ENCODE measurements at places on chromosomes 5 and 9. TPM values are rescaled to one million over a fixed set of nuclear protein-coding genes. Genes with fewer than 3 reads are reported as not detected.

Gene TUSC1
- total RNA-seq, result 20.5 TPM

Gene PCDHA8
- total RNA-seq, result not detected

Gene ADGRD2
- total RNA-seq, result not detected

GRCh38 chr5:143229896-143230675, 173.4 kb downstream of the NR3C1 start:
- peak; percentile 50 for DNase-seq

DNA sequence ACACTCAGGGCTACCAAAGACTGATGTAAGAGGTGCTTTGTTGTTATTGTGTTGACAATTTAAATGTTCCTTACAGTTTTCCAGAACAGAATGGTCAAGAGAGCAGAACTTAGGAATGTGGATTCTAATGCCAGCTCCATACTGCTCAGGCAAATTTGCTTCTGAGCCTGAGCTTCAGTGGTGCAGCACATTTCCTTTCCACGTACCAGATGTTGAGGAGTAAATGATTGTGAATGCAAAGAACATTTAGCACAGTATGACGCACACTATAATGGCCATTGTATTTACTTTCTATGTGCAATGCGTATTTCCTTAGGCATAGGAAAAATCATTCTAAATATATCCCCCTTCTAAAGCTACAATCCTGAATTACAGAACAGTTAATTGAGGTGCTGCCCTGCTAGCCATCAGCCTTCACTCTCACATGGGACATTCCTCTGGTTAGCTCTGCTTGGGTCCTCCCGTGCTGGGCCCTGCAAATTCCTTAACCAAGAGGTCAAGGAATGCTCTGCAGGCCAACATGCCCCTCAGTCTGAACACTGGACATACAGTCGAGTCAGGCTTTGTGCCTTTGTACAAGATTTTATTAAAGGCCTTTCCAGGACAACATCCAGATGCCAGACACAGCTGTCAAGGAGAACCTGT, 21.1 kb upstream of the TMEM174 start:
- DNase-seq, result no peak

DNA sequence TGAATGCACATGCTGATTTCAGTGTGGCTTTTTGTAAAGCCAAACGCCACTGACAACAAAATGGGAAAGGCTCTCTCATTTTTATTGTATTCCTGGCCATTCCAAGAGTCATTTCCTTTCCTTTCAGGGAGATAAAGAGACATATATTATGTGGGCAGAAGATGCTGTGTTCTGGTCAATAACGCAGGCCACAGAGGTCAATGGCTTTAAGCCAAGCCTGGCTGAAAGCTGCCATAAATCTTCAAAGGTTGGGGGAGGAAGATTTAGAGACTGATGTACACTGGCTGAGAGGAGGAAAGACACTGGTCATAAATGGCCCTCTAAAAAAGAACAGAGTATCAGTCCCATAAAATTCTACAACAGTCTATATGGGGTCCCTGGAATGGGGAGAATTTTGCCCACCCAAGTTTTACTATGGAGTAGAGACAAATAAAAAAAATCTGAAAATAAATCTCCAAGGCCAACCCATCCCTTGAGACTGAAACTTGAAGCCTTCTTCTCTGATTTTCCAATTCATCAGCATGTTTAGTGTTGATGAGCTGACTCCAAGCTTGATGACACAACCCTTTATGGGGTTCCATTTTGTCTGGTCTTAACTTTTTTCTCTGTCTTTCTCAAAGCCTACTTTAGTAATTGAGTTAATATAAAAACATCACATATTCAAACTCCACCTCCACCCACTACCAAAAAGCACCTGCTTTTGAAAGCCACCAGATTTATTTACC, 152.1 kb upstream of the SLC24A2 start:
- no peak for DNase-seq

DNA sequence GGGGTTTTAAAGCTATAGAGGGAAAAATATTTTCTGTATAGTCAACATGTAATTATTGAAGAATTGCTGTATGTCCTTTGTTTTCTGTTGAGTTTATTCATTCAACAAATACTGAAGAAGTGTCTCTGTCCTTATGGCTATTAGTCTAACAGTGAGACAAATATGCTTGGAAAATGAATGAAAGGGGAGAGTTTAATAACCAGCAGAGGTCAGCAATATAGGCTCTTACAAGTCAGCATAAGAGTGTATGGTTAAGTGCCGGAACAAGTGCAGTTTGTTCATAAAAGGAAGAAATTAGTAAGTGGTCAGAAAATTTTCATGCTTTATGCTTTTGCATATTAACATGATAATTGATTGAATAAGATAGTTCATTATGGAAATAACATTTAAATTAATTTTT, 3.6 kb downstream of the SCAMP1 start:
- no peak for DNase-seq

- DNase-seq, result no peak
These were observed 59.0 kb downstream of the LMX1B start for GRCh38 chr9:126672634-126673284.

DNA sequence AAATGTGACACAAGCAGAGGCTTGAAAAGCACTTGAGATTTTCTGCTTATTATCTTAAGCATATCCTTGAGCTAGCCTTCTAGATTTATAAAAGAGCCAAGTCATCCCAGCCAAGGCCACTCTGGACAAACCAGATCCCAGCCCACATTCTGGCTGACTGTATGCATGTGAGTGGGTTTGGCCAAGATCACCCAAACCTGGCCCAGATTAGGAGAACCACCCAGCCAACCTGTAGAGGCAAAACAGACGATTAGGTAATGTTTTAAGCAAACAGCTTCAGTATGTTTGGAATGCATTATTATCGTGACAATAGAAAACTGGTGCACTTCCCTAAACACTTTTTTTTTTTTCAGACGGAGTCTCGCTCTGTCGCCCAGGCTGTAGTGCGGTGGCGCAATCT, 151.9 kb downstream of the SPATA31D1 start:
- DNase-seq, result peak; percentile 93

DNA sequence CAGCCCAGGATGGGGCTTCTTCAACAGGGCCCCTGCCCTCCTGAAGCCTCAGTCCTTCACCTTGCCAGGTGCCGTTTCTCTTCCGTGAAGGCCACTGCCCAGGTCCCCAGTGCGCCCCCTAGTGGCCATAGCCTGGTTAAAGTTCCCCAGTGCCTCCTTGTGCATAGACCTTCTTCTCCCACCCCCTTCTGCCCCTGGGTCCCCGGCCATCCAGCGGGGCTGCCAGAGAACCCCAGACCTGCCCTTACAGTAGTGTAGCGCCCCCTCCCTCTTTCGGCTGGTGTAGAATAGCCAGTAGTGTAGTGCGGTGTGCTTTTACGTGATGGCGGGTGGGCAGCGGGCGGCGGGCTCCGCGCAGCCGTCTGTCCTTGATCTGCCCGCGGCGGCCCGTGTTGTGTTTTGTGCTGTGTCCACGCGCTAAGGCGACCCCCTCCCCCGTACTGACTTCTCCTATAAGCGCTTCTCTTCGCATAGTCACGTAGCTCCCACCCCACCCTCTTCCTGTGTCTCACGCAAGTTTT, 23.6 kb downstream of the PCDHGC5 start:
- peak; percentile 65 for DNase-seq

GRCh38 chr5:110099572-110099971, 409.8 kb downstream of the MAN2A1 start:
- no peak for DNase-seq

DNA sequence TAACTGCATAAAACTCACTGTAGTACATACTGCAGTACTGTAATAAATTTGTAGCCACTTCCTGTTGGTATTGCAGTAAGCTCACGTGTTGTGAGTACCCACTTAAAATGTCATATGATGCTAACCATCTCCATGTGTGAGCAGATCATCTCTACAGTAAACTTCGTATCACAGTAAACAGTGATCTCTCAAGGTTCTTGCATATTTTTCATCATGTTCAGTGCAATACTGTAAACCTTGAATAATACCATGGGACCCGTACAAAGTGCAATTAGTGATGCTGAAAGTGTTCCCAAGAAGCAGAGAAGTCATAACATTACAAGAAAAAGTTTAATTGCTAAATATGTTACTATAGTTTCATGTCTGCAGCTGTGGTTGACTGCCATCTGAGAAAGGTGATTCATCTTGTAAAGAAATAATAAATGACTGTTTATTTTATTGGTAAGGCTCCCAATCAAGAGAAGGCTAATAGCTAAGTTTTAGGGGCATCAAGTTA, 253.8 kb upstream of the POU5F2 start:
- DNase-seq, result no peak

- no peak for DNase-seq
These were observed 107.9 kb upstream of the LMX1B start for GRCh38 chr9:126505697-126506346.
